Lung (tissue), 17 donors: ENCODE measurements at places on chromosomes 11 and 22. TPM values are rescaled to one million over a fixed set of nuclear protein-coding genes. Genes with fewer than 3 reads are reported as not detected.
A peak's percentile ranks its signal among the peaks of the same experiment; 100 is the strongest.

B3GAT3 gene
- 14.6 TPM for total RNA-seq

LIF gene
- total RNA-seq = 0.77 TPM

MYO7A gene
- 4.4 TPM for total RNA-seq

WBP2NL gene
- 1.8 TPM for total RNA-seq

CREB3L1 gene
- 52.3 TPM for total RNA-seq

PTGDR2 gene
- 0.23 TPM for total RNA-seq

- no peaks in the 10 kb centered on the region for H3K27me3 ChIP-seq
- no peaks in the 10 kb centered on the region for H3K36me3 ChIP-seq
- H3K4me3 ChIP-seq = no peak overlapping the region
- no peaks in the 10 kb centered on the region for H3K4me1 ChIP-seq
- H3K27ac ChIP-seq = no peak overlapping the region
These were observed 65.2 kb upstream of the A4GALT start for GRCh38 chr22:42785706-42786499.

DNA sequence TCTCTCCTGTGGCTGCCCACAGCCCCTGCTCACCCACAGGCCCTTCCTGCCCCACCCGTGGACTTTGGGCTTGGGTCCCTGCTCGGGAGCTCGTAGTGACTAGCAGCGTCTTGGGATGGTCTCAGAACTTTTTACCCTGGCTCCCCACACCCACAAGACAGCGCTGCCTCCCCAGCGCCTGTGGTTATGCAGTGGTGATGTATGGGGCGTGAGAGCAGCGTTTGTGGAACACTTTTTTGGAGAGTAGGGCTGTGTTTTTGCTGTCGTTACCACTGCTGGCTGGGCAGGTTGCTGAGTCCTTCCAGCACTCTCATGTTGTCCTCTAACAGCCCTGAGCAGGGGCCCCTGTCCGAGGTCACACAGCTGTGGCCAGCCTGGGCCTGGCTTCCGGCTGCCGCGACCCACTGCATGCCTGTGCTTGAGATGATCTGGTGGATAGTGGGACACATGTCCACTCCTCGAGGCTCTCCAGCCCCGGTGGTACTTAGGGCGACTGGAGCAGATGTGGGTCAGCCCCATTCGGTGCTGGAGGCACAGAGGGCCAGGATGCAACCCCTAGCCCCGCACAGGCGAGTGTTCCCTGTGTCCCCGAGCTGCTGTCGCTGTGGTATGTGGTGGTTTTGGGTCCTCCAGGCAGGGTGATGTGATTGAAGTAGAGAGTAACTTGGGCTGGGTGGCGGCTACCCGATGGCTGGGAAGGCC lies 7.1 kb upstream of the GRAMD4 start:
- no peak for DNase-seq
- H3K27ac ChIP-seq = peak overlapping the region; percentile 0
- H3K27me3 ChIP-seq = no peaks in the 10 kb centered on the region
- no peak overlapping the region for H3K4me3 ChIP-seq
- H3K4me1 ChIP-seq = peaks cover 10% of the 10 kb centered on the region

DNA sequence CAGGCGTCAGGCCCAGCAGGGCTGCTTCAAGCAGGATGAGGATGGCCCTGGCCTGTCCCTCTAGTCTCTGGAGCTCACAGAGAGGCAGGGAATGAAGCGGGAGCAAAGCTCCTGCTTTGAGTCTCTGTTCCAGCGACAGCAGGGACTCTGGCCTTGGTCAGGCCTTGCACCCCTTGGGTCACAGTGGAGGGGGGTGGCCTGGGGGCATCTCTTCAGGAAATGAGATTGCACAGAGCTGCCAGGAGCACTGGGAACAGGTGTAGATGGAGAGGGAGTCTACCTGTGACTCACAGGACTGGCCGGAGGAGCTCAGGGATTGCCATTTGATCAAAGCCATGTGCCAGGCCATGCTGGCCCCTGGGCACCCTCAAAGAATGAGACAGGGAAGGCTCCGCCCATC lies 1.6 kb downstream of the ANO1 start:
- peaks cover 18% of the 10 kb centered on the region for H3K27me3 ChIP-seq
- peaks cover 4% of the 10 kb centered on the region for H3K4me1 ChIP-seq
- no peak overlapping the region for H3K4me3 ChIP-seq
- H3K27ac ChIP-seq = no peak overlapping the region
- DNase-seq = no peak

GRCh38 chr11:134664447-134665187 lies 252.6 kb upstream of the B3GAT1 start:
- H3K4me1 ChIP-seq = no peaks in the 10 kb centered on the region
- no peak overlapping the region for H3K27ac ChIP-seq
- no peaks in the 10 kb centered on the region for H3K27me3 ChIP-seq
- H3K36me3 ChIP-seq = no peaks in the 10 kb centered on the region

DNA sequence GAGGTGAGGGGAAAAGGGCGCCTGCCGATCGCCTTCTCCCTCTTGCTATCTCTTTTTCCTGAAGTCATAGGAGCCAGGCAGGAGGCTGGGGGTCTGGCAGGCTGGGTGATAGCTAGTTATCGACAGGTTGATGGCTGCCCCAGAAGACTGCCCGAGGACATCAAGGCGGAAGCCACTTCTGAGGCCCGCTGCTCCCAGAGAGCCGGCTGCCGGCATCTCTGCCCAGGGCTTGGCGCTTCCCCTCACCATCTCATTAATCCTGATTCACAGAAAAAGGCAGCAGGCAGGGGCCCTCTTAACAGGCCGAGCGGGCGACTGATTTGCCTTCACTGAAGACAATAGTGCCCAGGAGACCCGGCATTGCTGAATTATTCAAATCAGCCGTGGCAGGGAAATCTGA lies 124.2 kb downstream of the MIAT start:
- H3K4me3 ChIP-seq = no peak overlapping the region
- peaks cover 5% of the 10 kb centered on the region for H3K36me3 ChIP-seq
- no peaks in the 10 kb centered on the region for H3K27me3 ChIP-seq
- no peaks in the 10 kb centered on the region for H3K4me1 ChIP-seq

DNA sequence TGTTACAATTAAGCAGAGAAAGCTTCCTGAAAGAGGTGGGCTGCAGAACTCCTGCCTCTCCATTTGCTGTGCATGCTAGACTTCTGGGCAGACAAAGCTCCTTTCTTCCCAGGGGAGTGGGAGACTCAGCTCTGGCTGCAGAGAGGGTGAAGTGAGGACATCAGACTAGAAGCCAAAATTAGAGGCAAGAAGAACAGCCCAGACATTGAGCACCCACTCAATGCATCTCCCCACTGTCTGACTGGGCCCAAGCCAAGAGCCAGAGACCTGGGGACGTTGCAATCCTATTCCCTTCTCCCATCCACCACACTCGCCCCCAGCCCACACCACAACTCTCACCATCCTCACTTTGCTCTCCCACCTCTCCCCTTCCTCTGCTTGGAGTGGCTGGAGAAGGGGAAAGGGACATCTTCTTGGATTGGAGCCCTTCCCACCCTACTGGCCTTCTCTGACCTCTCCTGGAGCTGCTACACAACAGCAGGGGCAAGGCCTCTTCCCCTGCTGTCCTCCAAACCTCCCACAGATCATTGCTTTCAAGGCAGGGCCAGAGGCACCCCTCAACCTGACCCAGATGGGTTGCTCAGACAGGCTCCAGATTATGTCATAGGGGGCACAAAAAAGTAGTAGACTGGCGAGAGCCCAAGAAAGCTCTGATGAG lies 477.7 kb upstream of the CADM1 start:
- no peaks in the 10 kb centered on the region for H3K27me3 ChIP-seq
- H3K27ac ChIP-seq = no peak overlapping the region
- H3K4me1 ChIP-seq = no peaks in the 10 kb centered on the region

DNA sequence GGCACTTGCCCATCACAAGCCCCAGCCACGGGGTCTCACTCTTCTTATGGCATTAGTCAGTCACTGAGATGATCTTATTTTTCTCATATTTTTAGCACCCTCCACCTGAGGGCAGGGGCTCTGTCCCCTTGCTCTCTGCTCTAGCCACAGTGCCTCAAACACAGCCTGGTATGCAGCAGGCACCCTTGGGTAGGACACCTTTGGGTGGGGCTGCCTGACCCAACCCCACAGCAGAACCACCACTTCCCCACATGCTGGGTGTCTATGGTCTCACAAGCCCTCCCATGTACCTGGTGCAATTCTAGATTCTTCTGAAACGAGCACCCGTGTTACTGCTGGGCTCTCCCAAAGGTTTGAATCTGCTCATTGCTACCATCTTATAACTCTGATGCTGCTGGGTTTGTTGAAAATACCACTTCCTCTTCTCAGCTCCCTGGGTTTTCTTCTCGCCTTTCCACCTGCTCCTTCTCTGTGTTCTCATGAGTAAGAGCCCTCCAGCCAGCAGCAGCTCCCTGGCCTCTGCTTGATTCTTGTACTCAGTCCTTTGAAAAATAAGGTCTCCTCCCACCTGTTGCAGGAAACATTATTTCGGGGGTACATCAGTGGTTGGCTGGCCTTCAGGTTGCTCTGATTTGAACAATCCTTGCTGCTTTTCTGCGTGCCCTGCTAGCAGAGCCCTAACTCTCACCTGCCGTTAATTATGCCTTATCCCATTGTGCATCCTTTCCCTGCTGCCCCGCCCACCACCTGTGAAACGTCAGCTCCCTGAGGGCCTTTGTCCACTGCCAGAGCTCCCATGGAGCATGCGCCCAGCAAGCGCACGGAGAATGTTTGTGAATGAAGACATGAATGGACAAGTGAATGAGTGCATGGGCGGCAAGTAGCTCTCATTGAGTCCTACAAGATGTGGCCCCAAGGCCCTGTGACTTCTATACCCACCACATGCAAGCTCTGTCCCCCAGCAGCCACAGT lies 1181.6 kb downstream of the TBC1D22A start:
- H3K27ac ChIP-seq = no peak overlapping the region
- no peaks in the 10 kb centered on the region for H3K4me1 ChIP-seq
- no peaks in the 10 kb centered on the region for H3K36me3 ChIP-seq
- no peak for DNase-seq
- no peak overlapping the region for H3K4me3 ChIP-seq

- H3K27ac ChIP-seq = no peak overlapping the region
- no peaks in the 10 kb centered on the region for H3K36me3 ChIP-seq
- peaks cover 2% of the 10 kb centered on the region for H3K27me3 ChIP-seq
- DNase-seq = no peak
These were observed 170.7 kb downstream of the OPCML start for GRCh38 chr11:133361689-133361994.

- H3K27ac ChIP-seq = no peak overlapping the region
- no peaks in the 10 kb centered on the region for H3K4me1 ChIP-seq
- no peak overlapping the region for H3K4me3 ChIP-seq
- DNase-seq = no peak
- no peaks in the 10 kb centered on the region for H3K36me3 ChIP-seq
These were observed 28.1 kb upstream of the CD81 start for GRCh38 chr11:2348986-2349385.

DNA sequence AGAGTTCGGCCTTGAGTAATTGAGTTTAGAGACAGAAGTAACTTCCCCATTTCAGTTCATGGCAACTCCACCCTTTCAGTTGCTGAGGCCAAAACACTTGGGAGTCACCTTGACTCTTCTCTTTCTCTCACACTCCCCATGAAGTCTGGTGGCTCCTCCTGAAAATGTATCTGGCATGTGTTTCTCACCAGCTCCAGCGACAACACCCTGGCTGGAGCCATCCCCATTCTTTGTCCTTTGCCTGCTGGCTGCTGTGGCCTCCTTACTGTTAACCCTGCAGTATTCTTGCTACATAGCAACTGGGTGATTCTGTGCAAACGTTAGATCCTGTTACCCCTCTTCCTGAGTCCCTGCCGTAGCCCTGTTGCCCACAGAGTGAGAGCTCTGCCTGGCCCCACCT lies 23.8 kb downstream of the SLC6A5 start:
- no peak for DNase-seq
- H3K4me1 ChIP-seq = no peaks in the 10 kb centered on the region
- no peak overlapping the region for H3K27ac ChIP-seq

GRCh38 chr11:61012737-61013215 lies 41.3 kb downstream of the CD6 start:
- H3K36me3 ChIP-seq = no peaks in the 10 kb centered on the region
- no peaks in the 10 kb centered on the region for H3K4me1 ChIP-seq
- H3K4me3 ChIP-seq = no peak overlapping the region
- H3K27me3 ChIP-seq = peaks cover 14% of the 10 kb centered on the region

DNA sequence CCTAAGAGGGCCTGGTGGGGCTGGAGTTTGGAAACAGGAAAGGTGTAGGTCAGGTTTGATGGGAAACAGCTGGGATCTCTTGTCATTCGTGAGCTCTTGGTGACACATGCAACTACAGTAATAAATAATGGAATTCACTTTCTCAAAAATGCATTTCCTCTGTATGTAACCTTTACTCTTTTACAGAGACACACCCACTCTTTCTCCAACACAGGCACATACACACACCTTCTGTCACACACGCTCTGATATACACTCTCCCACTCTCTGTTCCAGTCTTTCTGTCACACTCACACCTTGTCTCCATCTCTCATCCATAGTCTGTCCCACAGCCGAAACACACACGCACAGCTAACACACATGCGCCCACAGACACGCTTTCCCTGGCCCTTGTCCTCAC lies 6.6 kb upstream of the C22orf42 start:
- H3K4me3 ChIP-seq = no peak overlapping the region
- H3K27me3 ChIP-seq = peaks cover 5% of the 10 kb centered on the region
- H3K36me3 ChIP-seq = no peaks in the 10 kb centered on the region
- DNase-seq = no peak
- no peaks in the 10 kb centered on the region for H3K4me1 ChIP-seq
